ENCODE measurements at places on chromosomes 3 and 15. TPM values are rescaled to one million over a fixed set of nuclear protein-coding genes. Genes with fewer than 3 reads are reported as not detected.

DNA sequence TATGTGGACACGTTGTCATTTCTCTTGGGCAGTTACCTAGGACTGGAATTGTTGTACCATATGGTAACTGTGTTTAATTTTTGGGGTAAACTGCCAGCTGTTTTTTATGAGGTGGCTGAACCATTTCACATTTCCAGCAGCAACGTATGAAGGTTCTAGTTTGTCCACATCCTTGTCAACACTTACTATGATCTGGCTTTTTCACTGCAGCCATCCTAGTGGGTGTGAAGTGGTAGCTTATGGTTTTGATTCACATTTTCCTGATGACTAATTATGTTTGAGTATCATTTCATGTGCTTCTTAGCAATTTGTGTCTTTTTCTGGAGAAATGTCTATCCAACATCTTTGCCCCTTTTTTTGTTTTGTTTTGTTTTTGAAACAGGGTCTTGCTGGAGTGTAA lies 96.2 kb downstream of the VGLL4 start:
- no peak for DNase-seq

GRCh38 chr15:85555875-85556617 lies 175.6 kb downstream of the AKAP13 start:
- no peak for DNase-seq

GRCh38 chr3:23567917-23568316 lies 237.8 kb upstream of the UBE2E1 start:
- no peak for DNase-seq

- no peak for DNase-seq
Measured at GRCh38 chr3:111979434-111980038, 710 bp downstream of the ABHD10 start.

DNA sequence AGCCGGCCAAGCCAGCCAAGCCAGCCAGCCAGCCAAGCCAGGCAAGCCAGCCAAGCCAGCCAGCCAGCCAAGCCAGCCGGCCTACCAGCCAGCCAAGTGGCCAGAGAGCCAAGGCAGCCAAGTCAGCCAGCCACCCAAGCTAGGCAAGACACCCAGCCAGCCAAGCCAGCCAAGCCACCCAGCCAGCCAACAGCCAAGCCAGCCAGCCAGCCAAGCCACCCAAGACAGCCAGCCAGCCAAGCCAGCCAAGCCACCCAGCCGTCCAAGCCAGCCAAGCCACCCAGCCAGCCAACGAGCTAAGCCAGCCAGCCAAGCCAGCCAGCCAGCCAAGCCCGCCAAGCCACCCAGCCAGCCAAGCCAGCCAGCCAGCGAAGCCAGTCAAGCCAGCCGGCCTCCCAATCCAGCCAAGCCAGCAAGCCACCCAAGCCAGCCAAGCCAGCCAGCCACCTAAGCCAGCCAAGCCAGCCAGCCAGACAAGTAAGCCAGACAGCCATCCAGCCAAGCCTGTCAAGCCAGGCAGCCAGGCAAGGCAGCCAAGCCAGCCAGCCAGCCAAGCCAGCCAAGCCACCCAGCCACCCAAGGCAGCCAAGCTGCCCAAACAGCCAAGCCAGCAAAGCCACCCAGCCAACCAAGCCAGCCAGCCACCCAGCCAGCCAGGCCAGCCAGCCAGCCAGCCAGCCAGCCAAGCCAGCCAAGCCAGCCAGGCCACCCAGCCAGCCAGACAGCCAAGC lies 200.5 kb downstream of the GOLGA6L6 start:
- DNase-seq, result peak; percentile 100

DNA sequence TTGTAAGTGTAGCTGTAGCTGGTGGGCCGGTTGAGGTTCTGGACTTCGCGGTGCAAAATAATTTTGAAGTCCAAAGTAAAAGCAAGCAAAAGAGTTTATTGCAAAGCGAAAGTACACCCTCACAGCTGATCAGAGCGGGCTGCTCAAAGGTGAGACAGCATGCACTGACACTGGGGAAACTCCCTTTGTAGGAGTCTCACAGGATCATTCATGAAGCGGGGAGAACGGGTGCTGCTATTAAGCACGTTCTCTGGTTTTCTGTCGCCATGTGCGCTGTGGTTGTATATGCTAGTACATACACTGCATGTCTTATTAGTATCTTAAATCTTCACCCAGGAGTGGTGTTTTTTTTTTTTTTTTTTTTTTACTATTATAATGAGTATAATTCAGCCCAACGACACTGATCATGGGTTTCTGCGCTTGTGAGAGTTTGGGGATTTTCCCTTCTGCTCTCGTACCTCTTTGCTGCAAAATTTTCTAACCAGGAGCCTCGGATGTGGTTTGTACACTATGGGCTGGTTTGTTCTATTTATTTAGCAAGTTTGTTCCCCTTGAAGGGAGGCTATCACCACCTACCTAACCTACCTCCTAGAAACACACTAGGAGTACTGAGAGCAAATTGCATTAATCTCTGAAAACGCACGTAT lies 1.4 kb upstream of the AP4E1 start:
- no peak for DNase-seq

DNA sequence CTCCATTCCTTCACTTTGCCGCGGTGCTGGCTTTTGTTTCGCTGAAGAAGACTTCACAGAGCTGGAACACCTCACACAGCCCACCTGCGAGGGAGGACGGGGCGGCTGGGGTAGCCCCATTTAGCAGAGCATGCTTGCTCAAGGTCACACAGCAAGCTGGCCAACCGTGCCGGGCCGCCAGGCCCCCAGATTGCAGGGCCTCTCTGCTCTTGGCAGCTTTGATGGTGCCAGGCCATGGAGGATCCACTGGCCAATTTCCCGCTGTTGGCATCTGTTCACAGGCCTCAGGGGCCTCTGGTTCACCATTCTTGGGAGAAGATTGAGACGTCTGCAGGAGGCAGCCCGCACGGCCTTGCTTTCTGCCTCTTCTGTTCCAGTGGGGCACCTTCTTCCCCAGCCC lies 77.9 kb upstream of the LINGO1 start:
- no peak for DNase-seq

- DNase-seq, result no peak
Measured at GRCh38 chr3:9450991-9451390, 53.6 kb downstream of the SETD5 start.

DNA sequence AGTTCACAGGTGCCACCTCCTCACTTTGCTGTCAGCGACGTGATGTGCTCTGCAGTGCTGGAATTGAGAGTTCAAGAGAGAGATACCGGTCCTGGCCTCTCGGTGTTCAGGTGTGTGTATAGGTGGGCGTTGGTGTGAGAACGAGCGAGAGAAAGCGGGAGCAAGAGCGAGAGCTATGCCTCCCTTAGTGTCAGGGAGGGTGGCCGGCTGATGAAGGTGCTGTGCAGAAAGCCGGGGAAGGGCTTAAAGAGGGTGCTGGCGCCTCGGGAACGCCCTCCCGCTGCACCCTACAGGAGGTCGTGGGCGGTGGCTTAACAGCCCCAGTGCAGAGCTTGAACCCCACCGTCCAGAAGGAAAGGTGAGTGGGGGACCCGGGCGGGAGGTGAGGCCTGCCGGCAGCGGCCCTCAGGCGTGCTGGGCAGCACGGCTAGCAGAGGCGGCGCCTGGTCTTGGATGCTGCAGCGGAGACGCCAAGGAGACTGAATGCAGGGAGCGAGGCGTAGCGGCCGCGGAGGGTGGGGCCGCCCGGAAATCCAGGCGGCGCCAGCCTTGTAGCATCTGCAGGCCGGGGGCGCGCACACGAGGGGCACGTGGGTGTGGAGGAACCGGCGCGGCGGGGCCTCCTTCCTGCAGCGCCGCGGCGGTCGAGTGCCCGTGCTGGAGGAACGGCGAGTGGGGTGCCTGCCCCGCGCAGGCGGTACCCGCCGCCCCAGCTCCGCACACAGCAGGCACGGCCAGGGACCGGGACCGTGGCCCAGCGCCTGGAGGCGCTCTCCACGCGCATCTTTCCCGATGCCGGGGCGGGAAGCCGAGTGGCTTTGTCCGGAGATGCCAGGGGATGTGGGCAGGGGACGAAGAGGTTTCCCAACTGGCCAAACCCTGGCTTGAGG lies 246.8 kb upstream of the TOPAZ1 start:
- DNase-seq, result no peak

DNA sequence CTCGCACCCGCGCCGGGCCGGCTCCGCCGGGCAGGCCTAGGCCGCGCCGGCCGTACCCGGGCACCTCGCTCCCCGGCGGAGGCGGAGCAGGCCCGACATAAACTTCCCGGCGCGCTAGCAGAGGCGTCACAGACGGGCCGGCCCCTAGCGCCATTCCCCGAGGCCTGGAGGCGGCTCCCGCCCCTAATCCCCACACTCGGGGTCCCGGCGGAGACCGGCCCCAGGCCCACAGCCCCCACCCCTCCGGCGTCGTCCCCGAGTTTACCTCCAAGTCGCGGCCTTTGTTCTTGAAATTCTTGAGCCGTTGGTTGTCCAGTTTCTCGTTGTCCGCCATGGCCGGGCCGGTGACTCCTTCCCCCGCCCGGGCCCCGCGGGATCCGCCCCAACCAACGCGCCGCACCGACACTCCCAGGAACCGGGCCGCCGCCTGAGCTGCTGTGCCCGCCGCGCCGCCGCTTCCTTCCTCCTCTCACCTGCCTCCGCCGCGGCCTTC lies 376 bp downstream of the KPNA4 start:
- no peak for DNase-seq

GRCh38 chr3:66115858-66116654 lies 77.3 kb upstream of the MAGI1 start:
- no peak for DNase-seq

DNA sequence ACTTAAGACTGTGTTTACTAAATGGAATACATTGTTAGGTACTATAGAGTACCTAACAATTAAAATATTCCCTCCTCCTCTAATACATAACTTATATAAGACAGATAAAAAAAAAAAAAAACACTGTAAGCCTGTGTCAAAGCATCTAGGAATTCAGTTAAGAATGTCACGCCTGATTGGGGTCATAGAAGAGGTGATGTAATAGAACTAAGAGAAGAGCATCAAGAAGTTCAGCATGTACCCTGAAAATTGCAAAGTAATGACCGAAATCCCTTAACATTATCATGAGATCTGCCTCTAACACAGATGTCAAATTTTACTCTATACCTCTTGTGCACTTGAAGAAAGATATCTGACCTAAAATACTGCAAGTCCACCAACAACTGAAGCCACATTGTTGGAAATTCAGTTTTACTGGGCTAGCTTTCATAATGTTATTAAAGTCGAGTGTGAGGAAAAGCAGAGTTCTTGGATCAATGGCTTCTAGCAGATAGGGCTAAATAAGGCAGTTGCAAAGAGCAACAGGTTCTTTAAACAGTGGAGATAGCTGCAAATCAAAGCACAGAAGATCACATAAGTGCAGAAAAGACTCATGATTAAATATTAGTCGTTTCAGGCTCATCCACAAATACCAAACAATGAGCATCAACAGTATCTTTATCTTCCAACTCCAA lies 75.0 kb downstream of the TBL1XR1 start:
- DNase-seq, result no peak

- no peak for DNase-seq
Measured at GRCh38 chr15:99635794-99636193, 70.0 kb downstream of the MEF2A start.

- DNase-seq, result no peak
Measured at GRCh38 chr15:90362936-90363212, 10.8 kb downstream of the ZNF774 start.

GRCh38 chr3:179181993-179182551 lies 33.9 kb downstream of the PIK3CA start:
- DNase-seq, result no peak

TRANK1 gene
- total RNA-seq, result 18.5 TPM

GOLGA6D gene
- 0.15 TPM for total RNA-seq

VGLL3 gene
- 170 TPM for total RNA-seq

SLC6A6 gene
- 63.9 TPM for total RNA-seq

NUP210 gene
- total RNA-seq, result 1.3 TPM

NFKBIZ gene
- total RNA-seq, result 17.6 TPM

ACOX2 gene
- total RNA-seq, result 0.56 TPM
